ENCODE measurements at places on chromosomes 4 and X.
A peak's percentile ranks its signal among the peaks of the same experiment; 100 is the strongest.

DNA sequence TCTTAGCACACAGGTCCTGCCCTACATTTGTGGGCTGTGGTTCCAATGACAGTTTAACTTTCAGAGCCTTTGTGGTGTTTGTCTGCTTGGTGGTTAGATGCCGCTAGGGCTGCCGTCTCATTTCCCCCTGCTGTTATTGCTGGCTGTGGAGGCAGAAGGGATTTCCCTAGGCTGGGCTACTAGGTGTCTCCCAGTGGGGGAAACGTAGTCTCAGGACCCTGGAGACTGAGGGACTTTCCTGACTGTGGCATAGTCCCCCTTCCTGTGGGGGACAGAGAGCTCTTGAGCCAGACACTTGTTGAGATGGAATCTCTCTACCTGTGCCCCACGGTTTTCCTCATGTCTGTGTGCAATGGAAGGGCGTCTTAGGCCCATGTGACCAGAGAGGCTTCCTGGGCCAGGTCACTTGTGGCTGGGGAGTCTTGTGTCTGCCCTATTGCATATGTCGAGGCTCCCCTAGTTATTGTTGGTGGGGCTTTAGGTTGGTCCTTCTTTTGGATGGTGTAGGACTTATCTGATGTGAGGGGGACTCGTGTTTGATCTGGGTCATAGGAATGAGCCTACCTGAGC lies 68.2 kb downstream of the ARHGAP10 start:
- peak; percentile 98 for DNase-seq

GRCh38 chr4:3422808-3423297 lies 18.9 kb upstream of the HGFAC start:
- no peak for DNase-seq

GRCh38 chrX:5870238-5870637 lies 358.4 kb downstream of the NLGN4X start:
- DNase-seq: no peak

GRCh38 chr4:120540625-120541024 lies 381.9 kb downstream of the PRDM5 start:
- no peak for DNase-seq

- DNase-seq: no peak
Observed at GRCh38 chr4:134178706-134179105, 22.9 kb downstream of the PABPC4L start.

GRCh38 chrX:30887721-30888120 lies 1.3 kb downstream of the TAB3 start:
- DNase-seq: no peak

GRCh38 chrX:31036895-31037294 lies 34.9 kb downstream of the FTHL17 start:
- peak; percentile 26 for DNase-seq

GRCh38 chrX:13346646-13347045 lies 26.8 kb upstream of the ATXN3L start:
- no peak for DNase-seq

DNA sequence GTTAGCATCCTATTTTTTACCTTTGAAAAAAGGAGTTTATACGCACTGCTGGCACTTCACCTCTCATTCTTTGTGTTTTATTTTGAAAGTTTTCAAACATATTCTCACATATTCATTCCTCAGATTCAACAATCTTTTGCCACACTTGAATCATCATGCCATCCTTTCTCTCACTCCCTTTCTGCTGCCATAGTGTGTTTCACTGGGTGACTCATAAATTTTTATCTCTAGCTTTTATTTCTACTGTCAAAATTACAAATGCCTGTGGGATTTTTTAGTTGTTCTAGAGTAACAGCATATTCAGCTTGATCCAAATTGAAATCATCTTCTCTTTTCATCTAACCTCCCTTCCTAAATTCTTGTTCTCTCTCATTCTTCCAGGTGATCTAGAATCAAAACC lies 28.0 kb downstream of the MFSD8 start:
- no peak for DNase-seq

- no peak for DNase-seq
Observed at GRCh38 chr4:186740822-186741221, 17.2 kb upstream of the FAT1 start.

DNA sequence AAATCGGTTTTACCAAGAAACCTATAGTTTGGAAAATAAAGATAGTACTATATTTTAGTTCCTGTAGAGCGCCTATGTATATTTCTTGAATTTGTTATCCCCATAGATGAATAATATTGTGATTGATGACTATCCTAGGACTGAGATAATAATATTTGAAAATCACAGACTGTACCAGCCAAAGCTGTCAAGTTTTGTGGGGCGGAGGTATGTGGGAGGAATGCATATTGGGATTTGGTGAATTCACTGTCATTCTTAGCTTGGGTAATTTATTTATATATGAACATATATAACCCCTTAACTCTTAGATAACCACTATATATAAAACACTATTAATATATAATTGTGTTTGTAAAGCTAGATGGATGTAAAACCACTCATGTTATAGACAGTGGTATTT lies 205.5 kb upstream of the ARSJ start:
- DNase-seq: no peak

DNA sequence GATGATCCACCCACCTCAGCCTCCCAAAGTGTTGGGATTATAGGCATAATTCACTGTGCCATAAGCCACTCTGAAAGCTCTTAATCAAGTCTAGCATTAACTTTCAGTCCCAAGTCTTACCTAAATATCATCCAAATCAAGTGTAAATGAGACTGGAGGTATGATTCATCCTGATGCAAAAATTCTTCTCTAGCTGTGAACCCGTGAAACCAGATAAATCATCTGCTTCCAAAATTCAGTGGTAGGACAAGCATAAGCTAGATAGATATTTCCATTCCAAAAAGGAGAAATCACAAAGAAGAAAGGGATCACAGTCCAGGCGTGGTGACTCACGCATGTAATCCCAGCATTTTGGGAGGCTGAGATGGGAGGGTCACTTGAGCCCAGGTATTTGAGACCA lies 8.8 kb upstream of the TBC1D25 start:
- DNase-seq: no peak

GRCh38 chrX:48465336-48465933 lies 4.6 kb downstream of the SLC38A5 start:
- DNase-seq: no peak

DNA sequence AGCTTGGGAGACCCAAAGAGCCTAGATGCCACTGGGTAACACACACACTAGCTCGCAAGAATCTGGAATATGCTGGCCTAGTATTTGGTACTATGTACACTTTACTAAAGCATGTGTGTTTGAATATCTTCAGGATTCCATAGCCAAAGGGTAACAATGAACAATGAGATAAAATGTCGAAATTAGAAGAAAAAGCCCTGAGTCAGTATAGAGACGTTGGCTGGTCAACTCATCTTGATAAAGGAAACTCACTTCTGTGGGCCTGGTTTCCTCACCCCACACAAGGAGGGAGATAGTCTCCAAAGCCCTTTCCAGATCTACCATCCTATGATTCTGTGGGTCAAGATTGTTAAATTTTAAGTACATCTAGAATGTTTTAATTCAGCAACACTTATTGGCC lies 6.9 kb downstream of the ZDHHC9 start:
- no peak for DNase-seq

- no peak for DNase-seq
Observed at GRCh38 chrX:68568136-68568535, 69.3 kb downstream of the YIPF6 start.

DNA sequence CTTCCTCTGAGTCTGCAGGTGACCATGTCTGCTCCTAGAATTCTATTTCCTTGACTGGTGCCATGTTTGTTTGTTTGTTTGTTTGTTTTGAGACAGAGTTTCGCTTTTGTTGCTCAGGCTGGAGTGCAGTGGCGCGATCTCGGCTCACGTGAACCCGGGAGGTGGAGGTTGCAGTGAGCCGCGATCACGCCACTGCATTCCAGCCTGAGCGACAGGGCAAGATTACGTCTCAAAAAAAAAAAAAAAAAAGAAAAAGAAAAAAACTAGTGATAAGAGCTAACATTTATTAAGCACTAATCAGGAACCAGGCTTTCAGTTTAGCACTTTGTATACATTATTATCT lies 7.2 kb downstream of the SAT1 start:
- DNase-seq: no peak

GRCh38 chr4:26021417-26022345 lies 107.7 kb downstream of the SMIM20 start:
- DNase-seq: no peak

DNA sequence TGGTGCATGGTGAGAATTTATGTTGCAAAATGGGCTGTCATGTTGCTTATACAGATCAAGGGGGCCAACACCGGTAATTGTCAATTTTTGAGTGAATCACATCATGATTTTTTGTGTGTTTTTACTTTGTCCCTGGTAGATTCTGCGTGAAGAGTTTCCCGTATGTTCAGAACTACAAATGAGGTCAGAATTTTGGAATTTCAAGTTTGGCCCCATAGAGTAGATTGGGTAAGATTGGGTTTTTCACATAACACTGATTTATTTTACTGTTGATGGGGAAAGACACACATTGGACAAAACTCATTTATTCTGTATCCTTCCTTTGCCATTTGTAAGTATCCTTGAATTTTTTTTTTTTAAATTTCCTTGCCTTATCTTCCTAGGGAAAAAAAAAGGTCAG lies 158.5 kb upstream of the MXRA5 start:
- no peak for DNase-seq

DNA sequence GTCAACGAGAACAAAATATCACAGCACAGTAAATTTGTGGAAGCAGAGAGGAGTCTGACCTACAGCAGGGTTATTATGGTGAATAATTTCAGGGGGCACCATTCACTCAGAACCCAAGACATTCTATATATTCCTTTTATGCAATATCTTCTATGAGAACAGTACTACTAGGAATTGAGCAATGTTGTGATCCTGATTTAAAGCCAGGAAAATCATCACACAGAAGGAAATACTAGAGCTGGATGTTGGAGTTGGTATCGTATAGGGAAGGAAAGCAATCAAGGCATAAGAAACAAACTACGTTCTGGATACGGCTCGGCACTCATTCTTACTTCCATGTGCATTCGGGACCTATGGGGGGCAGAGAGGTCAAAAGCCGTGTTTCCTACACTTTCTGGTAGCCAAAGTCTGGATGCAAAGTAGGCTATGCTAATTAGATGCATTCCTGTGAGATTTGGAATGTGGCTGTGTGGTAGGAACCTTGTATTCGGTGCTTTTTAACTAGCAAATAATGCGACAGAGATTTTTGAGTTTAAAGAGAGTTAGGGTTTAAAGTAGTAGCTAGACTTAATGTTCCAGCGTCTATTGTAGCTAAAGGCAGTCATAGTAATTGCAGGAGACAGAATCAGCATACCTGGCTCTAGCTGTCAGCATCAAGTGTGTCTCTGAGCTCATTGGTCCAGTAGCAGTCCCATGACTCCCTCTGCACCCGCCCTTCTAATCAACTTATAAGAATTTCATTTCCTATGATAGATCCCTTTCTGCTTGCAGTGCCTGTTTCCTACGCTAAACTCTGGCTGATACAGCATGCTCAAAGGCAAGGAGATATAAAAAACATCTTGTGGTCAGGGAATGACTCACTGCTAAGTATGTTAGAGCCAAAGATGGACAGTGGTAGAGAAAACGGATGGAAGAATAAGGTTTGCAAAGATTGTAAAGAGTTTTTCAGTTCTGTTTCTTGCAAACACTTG lies 43.3 kb upstream of the PDGFC start:
- DNase-seq: no peak

GRCh38 chrX:16796298-16796697 lies 10.0 kb downstream of the TXLNG start:
- no peak for DNase-seq

DNA sequence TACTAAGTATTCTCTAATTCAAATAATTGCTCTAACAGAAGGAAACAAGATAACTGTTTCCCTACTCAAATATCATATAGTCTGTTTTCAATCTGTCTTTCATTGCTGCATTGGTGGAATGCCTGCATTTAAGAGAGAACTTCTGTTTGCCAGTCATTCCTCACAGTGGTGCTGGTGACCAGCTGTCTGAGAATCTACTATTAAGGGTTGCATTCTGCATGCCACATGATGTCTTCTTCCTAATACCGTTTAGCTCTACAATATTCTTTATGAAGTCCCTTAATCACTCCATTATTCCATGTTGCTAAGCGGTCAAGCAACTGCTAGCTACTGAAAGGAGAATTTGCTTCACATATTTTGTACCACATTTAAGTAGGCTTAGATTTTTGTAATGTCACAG lies 167.1 kb upstream of the CENPE start:
- DNase-seq: no peak

DNA sequence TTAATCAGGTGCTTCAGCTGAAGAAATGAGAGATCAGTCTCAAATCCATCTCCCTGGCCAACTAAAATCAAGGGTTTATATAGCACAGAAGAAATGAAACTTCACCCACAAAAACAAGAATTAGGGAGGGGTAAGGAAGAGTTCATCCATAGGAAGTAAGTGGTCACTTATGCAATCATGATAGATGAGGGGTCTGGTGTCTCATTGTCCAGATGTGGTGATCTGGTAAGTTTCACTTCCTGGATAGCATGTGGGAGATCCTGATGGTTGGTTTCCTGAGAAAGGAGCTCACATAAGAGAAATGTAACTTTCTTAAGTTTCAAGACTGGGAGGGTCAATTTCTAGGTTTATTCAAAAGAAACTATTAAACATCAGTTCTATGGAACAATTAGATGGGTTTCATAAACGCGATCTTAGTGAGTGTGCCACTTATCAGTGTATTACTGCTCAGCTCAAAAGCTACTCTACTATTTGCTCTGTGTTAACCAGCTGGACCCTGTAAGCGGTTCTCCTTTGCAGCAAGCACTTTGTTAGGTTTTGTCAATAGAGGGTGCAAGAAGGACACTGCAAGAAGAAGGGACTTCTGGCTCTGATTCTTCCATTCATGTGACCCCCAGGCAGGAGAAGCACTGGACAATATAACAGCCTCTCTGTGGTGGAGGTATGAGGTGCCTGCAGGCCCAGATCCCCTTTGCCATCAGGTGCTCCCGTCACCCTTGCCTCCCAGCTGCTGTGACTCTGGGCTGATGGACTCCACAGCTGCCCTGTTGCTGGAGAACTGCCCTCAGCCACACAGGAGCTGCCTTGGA lies 35.4 kb upstream of the HPSE start:
- peak; percentile 26 for DNase-seq

DNA sequence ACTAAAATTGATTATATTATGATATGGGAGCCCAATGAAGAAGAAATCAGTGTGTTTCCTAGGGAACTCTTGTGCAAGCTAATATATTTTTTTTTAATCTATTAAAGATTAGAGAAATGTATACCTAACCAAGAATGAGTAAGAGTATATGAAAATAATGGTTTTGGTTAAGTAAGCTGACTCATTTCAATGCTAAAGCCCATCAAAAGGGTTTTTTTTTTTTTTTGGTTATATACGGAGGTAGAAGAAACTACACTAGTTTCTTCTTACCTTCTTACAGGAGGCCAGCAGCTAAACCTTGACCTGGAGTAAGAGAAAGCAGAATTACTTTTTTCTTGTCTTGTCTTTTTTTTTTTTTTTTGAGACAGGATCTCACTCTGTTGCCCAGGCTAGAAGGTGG lies 27.5 kb downstream of the RUFY3 start:
- DNase-seq: no peak
